ENCODE measurements at places on chromosomes 12 and 14.

DNA sequence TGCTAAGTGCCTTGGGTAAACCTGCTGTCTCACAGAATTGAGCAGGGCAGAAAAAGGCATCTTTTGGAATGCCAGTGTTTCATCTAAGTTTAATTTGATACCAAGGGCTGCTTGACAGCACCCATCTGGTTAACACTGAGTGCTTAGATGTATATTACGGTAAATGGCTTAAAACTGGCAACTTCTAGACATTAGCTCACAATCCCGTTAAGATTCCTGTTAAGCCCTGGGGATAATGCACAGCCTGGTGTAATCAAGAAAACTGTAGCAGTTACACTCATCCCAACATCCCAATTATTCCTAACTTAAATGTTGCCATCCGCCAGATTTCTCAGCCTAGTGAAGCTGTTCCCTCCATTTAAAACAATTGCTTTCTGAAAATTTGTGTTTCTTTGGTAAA is 29.9 kb downstream of the PPFIBP1 start:
- DNase-seq, result no peak

DNA sequence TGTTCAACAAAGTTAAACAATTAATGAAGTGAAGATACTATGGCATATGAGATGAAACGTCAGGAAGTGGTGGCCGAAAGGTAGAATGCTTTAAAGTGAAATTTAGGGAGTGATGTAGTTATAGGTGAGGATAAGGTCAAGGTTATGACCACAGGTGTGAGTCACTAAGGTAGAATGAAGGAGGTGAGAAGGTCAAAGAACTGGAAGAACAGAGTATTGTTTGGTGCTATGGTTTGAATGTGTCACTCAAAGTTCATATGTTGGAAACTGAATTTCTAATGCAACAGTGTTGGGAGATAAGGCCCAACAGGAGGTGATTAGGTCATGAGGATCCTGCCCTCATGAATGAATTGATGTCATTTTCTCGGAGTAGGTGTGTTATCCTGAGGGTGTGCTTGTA is 293.6 kb downstream of the NELL2 start:
- no peak for DNase-seq

GRCh38 chr12:13153180-13153579 is 43.3 kb upstream of the EMP1 start:
- no peak for DNase-seq

GRCh38 chr12:52600071-52600470 is 1.2 kb downstream of the KRT72 start:
- no peak for DNase-seq

- peak; percentile 1 for DNase-seq
These were observed 63.2 kb upstream of the INSM2 start for GRCh38 chr14:35470755-35471154.

- no peak for DNase-seq
These were observed 222.0 kb upstream of the CPNE8 start for GRCh38 chr12:39127401-39127800.

GRCh38 chr14:104470588-104470987 is 109.0 kb upstream of the C14orf180 start:
- no peak for DNase-seq

DNA sequence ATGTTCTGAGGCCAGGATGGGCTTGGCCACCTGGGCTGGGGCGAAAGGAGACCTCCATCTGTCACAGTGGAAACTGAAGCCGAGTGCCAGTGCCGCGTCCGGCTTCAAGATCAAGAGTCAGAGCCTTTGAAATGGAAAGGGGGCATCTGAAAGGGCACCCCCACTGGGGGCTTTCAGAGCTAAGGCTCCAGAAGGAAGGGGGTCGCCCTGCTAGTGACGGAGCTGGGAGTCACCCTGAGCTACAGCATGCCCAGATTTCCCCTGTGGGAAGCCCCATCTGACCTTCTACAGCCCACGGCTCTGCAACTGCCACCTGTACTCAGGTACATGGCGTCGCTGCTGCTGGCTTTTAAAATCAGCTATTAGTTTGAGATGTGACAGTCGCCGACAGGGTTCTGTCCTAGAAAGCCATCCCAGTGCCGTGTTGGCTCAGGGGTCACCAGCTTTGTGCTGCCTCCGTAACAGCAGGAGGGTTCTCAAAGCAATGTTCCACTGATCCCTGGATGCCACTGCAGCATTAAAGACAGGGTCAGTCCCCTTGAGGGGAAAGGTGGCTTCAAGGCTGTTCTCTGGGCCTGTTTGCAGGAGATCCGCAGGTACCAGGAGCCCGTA is 31.5 kb downstream of the CCNK start:
- DNase-seq, result no peak

DNA sequence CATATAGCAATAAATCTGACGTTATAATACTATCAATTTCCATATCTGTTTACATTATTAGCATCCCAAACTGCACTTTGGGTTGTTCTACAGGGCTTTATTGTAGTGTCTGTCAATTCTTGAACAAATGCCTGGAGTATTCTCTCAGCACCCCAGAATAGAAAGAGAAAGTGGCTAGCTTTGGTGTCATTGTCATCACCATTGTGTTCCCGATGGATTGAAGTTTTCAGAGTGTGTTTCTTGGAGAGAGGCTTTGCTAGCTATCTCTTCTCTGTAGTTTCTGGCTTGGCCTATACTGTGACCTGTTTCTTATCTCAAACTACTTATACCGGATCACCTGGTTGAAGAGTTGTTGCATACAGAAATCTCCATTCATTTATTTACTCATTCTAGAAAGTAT is 6.4 kb downstream of the TMEM106C start:
- DNase-seq, result no peak

GRCh38 chr12:63907561-63907960 is 63.1 kb downstream of the SRGAP1 start:
- DNase-seq, result no peak

DNA sequence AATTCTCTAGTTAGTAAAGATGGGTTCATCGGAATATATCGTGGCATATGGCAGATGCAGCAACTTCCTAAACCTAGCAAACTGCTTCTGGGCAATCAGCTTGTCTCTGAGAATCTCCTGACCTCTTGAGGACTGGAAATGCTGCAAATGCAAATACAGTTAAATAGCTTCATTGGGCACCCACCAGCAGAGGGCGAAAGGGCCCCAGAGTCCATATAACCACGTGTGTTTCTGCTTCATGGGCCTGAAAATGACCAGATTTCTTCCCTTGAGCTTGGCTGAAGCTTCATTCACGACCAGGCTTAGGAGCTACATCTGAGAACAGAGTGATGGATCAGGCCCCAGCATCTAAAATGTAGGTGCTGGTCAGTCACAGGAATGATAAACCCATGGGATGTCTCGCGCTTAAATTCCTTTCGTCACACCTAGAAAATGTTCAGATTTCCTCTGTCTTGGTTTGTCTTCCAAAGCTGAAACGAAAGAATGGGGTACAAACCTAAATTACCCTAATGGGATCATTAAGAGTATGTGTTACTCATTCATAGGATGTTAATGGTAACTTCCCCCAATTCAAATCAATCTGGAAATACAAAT is 1482.5 kb upstream of the TMEM132C start:
- DNase-seq, result no peak

- DNase-seq, result no peak
These were observed 179.8 kb downstream of the GALC start for GRCh38 chr14:87813211-87813610.

DNA sequence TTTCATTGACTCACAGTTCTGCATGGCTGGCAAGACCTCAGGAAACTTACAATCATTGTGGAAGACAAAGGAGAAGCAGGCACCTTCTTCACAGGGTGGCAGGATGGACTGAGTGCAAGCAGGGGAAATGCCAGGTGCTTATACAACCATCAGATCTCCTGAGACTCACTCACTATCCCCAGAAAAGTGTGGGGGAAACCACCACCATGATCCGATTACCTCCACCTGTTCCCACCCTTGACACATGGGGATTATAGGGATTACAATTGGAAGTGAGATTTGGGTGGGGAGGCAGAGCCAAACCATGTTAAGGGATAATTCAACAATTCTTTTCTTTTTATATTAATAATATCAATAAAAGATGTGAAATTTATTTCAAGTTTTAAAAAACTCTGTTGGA is 34.1 kb downstream of the CNTN1 start:
- no peak for DNase-seq

Measured in fibroblast of skin of abdomen (primary cell).